ENCODE measurements at places on chromosomes 5 and 9.

- DNase-seq = no peak
Measured at GRCh38 chr5:169904508-169904907, 75.8 kb downstream of the INSYN2B start.

- DNase-seq = no peak
Measured at GRCh38 chr5:125551246-125551645, 804.8 kb upstream of the ZNF608 start.

- DNase-seq = no peak
Measured at GRCh38 chr5:105740242-105740641, 1930.5 kb downstream of the EFNA5 start.

GRCh38 chr5:74136276-74136825 is 504.2 kb downstream of the ENC1 start:
- no peak for DNase-seq

DNA sequence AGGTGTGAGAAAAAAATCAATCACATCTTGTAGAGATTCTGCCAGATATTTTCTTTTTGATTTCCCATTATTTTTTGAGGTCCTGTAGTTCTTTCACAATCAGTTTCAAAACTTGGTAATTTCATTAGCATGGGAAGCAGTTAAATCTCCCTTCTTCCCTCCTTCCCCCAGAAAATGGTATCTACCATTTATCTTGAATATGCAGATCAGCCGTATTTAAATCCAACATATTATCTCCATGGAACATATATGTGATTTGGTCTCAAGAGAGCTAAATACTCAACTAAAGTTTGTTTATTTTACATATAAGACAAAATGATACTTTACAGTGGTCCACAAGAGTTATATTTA is 1034.8 kb downstream of the CDH12 start:
- no peak for DNase-seq

DNA sequence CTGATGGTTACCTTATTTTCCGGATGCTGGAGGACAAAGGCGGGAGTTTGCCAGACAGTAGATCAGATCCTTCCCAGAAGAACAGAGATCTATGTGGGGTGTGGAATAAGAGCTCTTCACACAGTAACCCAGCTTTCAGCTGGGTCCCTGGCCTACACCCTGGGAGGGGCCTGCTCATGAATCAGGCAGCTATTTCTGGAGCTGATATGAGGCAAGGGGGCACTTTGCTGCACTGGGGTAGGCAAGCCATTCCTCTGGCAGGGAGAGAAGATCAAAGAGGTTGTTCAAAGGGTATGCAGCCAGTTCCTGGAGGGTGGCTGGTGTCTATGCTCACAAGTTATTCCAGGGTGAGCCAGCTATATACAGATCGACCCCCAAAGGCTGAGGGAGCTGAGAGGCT is 48.6 kb downstream of the CYSTM1 start:
- no peak for DNase-seq

DNA sequence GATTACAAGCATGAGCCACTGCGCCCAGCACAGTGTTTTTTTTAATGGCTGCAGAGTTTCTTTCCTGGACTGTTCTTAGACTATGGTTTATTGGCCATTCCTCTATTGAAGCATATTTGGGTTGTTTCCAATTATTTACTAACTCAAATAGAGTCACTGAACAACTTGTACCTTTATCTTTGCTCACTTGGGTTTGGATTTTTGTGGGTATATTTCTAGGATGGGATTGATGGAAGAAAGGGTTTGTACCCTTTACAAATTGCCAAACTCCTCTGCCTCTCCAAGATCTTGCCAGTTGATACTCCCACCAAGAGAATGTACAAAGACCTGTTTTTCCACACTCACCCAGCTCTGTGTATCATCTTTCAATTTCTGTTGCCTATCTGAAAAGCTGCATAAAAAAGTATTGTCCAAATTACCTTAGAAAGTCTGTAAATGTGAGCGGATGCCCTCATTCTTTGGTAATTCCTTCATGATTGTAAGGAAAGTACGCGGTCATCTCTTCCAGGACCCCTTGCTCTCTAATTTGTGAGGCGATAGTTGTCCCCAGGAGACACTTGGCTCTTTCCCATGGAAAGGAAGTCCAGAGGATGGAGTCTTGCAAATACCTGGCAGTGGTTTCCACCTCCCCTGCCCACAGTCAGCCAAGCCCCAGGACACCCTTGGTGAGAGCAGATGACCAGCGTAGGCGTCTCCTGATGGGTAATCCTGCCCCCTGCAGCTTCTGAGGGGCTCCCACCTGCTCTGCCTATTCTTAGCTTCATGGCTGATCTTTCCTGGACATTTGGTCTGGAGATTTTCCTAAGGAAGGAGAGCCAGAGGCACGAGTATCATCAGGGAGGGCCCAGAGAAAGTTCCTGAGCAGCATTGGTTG is 33.0 kb downstream of the ARHGEF37 start:
- DNase-seq = no peak

GRCh38 chr5:13934125-13934524 is 10.4 kb downstream of the DNAH5 start:
- DNase-seq = no peak

- DNase-seq = no peak
Measured at GRCh38 chr9:2495221-2496005, 126.2 kb upstream of the VLDLR start.

DNA sequence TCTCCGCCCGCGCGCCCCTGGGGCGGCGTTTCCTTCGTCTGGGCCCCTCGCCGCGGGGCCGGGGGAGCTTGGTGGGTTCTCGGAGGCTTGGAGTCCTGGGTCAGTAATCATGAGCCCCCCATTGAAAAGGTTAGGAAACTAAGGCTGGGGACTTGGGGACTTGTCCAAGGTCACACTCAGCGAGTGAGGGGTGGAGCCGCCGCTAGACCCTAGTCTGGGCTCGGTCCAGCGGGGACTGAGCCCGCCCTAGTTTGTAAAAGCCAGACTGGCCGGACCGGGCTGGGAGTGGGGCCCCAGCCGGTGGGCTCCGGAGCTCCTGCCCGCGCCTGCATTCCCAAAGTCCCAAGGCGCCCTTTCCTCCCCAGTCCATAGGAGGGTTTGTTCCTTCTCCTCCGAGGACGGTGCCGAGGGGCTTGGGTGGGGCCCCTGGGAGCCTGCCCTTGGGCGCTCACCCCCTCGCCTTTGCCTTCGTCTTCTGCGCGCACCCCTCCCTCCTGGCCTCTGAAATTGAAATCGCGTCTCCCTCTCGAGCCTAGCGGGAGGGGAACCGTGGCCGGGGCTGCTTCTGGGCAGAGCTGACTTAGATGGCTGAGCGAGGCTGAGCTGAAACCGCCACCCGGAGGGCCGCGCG is 995 bp downstream of the OLFM1 start:
- DNase-seq = no peak

GRCh38 chr5:83392766-83393503 is 78.6 kb upstream of the VCAN start:
- no peak for DNase-seq

GRCh38 chr5:124644138-124644537 is 102.3 kb downstream of the ZNF608 start:
- no peak for DNase-seq

- DNase-seq = no peak
Measured at GRCh38 chr5:128062172-128062746, 21.3 kb upstream of the SLC12A2 start.

DNA sequence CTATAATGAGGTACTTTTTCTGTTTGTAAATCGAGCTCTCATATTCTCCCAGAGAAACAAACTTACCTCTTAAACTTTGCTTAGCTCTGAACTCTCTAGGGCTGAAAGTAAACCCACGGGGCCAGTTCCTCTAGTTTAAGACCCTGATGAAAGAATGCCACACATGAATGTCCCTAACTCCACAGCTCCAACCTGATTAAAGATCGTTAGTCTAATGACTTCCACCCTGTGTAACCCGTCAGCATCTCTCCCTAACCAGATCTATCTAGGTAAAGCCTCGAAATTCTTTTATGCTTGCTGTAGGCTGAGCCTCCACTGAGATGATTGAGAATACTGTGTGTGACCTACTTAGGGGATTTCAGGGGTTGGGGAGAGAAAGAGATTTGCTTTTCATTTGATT is 27.0 kb downstream of the ADRA1B start:
- no peak for DNase-seq

DNA sequence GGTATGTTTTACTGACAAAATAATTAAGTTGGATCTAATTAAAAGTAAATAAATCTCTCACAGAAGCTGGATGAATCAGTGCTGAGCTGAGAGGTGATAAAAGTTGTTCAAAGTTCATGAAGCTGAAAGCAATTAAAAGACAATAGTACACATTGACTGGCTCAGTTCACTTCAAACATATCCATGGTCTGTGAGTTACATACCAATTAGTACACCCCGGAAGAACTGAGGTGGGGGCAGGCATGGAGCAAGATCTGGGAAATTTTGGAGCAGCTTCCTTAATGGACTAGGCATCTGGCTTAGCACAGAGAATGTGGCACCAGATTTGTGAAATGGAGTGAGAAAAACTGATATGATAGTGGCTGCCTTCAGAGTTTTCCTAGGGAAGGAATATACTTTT is 152.7 kb downstream of the ATP10B start:
- DNase-seq = no peak

DNA sequence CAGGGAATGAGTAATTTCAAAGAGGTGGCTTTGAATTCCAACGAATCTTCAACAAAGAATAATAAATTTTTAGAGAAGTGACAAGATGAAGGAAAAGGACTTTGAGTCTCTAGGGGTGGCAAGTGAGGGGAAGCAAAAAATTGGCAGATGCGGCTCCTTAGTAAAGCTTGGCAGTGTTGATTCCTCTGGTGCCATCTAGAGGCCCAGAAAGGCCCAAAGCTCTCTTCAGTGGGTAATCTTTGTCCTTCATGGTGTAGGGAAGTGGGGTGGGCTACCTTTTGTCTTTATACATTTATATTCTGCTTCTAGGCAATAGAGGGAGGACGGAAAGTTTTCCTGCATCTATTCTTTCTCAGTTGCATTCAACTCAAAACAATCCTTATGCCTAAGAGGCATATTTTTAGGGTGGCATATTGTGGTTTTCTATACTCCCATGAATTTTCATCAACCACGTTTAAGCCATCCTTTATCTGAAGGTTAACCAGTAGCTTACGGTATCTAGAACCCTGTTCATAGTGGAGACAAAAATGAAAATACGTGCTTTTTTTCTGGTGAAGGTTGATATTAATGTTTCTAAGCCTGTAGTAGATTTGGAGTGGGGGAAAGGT is 17.5 kb upstream of the ROPN1L start:
- no peak for DNase-seq

DNA sequence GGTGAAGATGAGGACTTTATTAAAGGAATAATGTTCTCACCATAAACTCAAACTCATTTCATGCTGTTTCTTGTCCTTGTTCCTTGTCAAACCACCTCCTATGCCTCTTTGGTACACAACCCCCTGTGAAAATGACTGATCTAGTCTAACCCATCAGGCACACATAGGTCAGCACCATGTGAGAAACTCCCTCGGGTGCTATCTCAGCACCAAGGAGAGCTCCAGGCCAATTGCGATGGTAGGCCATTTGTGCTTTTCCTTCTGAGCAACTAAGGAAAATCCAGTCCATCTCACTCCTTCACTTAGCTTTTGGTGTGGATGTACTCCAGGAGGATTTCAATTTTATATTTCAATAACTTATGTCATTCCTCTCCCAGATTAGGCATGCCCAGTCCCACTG is 199.8 kb downstream of the ZNF608 start:
- no peak for DNase-seq

- DNase-seq = no peak
Measured at GRCh38 chr5:180830253-180831138, 27.9 kb upstream of the MGAT1 start.

DNA sequence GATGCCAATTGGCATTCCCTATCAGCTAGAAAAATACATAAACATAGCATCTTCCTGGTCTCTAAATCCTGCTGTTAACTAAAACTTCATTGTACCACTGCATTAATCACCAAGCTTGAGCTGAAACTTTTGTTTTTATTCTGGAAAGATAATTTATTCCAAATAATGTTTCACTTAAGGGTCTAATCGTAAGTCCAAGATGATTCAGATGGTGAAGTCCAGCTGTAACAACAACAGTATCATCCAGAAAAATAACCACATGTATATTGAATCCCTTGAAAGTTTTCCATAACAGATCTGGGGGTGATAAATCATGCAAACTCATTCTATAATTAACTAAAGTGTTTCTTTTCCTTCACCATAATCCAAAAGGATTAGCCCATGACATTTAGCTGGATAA is 23.9 kb downstream of the RORB start:
- DNase-seq = no peak

DNA sequence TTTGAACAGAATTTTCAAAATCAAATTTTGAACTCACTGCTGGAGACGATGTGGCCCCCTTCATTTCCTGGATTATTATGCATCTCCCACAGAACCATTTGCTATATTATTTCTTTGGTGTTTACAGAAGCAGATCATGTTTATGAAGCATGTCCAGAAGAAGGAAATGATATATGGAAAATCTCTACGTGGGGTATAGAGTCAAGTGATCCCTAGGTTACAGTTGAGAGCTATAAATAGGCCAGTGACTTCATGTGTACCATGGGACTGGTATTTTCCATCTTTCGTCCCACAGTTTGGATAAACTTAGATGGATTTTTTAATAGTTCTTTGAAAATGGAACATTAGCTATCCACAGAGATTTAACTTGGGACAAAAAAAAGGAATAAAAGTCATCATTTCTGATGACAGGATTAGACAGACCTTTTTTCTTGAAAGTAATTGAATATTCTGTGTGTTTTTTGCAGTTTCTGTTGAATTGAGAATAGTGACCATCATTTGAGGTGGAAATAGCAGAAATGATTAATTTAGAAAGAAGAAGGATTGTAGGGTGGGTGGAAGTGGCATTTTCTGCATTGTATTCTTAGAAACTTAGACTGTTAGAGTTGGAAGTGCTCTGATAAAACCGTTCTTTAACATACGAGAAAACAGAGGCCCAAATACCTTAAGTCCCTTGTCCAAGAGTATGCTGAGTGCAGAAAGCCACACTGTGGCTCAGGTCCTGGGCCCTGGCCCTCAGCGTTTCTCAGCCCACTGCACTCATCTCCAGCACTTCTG is 136.4 kb downstream of the PIP5K1B start:
- no peak for DNase-seq

DNA sequence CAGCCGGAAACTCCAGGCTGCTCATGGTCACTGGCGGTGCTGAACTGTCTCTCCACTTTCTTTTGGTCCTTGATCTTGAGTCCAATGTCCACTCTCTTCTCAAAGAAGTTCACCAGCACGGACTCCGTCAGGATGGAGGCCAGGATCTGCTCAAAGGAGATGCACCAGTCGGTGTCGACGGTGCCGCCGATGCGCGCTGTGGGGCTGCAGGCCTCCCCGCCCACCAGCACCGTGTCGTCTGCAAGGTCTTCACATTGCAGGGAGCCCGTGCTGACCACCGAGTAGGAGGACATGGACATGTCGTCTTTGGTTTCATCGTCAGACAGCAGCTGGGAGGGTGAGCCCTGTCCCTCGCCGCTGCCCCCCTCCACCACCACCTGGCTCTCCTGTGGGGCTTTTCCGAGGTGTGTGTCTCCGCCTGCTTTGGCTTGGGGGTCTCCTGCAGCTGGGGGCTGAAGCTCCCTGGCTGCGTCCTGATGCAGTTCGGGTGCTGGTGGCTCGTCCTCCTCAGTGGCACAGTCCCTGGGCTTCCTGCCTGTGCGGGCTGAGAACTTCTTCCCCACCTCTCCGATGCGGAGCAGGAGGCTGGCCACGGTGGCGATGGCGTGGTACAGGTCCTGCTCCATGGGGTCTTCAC is 5.0 kb upstream of the MRNIP start:
- no peak for DNase-seq

- no peak for DNase-seq
Measured at GRCh38 chr9:113594484-113595299, 131.2 kb downstream of the RGS3 start.

GRCh38 chr9:36082931-36083330 is 46.2 kb downstream of the RECK start:
- no peak for DNase-seq
